ENCODE measurements at places on chromosomes 4 and X.

GRCh38 chr4:72319601-72320021 is 249.4 kb downstream of the ADAMTS3 start:
- H3K4me1 ChIP-seq = peaks cover 7% of the 10 kb centered on the region
- no peaks in the 10 kb centered on the region for H3K36me3 ChIP-seq
- DNase-seq = no peak
- H3K4me3 ChIP-seq = no peak overlapping the region
- no peaks in the 10 kb centered on the region for H3K27me3 ChIP-seq
- no peak overlapping the region for H3K27ac ChIP-seq

DNA sequence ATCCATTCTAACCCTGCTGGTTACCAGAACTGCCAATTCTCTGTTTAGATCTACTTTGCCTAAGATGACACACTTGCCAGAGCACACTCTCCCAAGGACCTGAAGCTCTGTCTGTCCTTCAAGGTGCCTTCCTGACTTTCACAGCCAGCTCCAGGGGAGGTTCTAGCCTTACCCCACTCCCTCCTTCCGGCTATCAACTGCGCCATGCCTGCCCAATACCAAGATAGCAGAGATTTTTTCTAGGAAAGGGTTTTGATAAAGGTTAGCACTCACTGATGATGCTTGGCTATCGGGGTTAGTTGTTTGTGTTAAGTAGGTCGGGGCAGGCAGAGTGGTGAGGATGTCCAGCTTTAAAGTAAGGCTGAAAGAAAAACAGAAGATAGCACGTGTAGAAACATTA is 14.3 kb downstream of the ALPK1 start:
- no peaks in the 10 kb centered on the region for H3K27me3 ChIP-seq
- no peak for DNase-seq
- H3K27ac ChIP-seq = no peak overlapping the region
- H3K4me1 ChIP-seq = no peaks in the 10 kb centered on the region

DNA sequence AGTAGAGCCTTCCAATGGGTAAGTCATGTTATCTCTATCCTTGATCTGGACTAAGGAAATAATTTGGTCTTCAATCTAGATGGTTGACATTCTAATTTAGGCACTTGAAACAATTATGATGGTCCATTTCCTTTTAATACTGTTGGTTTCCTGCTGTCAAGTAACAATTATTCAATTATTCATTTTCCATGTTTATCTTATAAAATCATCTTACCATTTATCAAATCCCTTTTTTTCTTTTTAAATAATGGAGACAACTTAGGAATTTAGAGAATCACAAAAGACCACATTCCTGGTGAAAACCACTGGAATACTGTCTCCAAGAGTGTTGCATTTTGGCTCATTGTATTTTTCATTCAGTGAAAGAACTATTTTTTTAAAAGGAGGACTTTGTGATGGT is 148.7 kb upstream of the CTSO start:
- no peak overlapping the region for H3K4me3 ChIP-seq
- no peak overlapping the region for H3K27ac ChIP-seq
- DNase-seq = no peak
- H3K27me3 ChIP-seq = no peaks in the 10 kb centered on the region
- H3K36me3 ChIP-seq = no peaks in the 10 kb centered on the region

DNA sequence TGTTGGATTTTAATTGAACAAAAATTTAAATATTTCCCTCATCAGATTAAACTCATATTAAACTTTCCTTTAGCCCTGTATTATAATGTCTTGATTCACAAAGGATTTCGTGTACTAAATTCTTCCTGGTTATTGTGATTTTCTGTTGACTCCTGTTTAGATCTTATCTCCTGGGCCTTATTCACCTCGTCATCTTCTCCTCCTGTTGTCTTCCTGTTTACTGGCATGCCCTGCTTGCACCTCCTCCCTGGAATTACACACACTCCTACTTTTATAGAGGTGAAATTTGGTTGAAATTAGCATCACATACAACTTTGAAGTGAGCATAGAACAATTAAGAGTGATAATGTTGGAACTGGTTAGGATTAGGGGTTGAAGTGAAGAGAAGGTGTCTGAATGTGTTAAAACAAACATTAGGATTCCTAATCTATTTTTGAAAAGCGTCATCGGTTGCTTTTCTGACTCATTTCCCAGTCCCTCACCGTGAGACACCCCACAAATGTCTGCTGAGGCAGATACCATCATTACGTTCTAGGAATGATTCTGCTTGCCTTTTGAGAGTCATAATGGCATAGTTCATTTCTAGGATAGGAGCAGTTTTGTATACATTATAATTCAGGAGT is 32.5 kb downstream of the TLL1 start:
- DNase-seq = no peak
- H3K36me3 ChIP-seq = no peaks in the 10 kb centered on the region
- no peak overlapping the region for H3K27ac ChIP-seq
- H3K27me3 ChIP-seq = no peaks in the 10 kb centered on the region

- no peak for DNase-seq
- no peaks in the 10 kb centered on the region for H3K27me3 ChIP-seq
- no peak overlapping the region for H3K27ac ChIP-seq
- no peaks in the 10 kb centered on the region for H3K4me1 ChIP-seq
- H3K36me3 ChIP-seq = no peaks in the 10 kb centered on the region
Measured at GRCh38 chr4:118076958-118077766, 42.9 kb downstream of the NDST3 start.

- DNase-seq = peak; percentile 90
- H3K4me3 ChIP-seq = no peak overlapping the region
- H3K4me1 ChIP-seq = no peaks in the 10 kb centered on the region
- no peak overlapping the region for H3K27ac ChIP-seq
Measured at GRCh38 chr4:153127760-153128494, 76.3 kb upstream of the TRIM2 start.

- no peak overlapping the region for H3K4me3 ChIP-seq
- H3K27me3 ChIP-seq = no peaks in the 10 kb centered on the region
- no peak for DNase-seq
- no peaks in the 10 kb centered on the region for H3K4me1 ChIP-seq
Measured at GRCh38 chr4:158297866-158298265, 87.6 kb downstream of the TMEM144 start.

DNA sequence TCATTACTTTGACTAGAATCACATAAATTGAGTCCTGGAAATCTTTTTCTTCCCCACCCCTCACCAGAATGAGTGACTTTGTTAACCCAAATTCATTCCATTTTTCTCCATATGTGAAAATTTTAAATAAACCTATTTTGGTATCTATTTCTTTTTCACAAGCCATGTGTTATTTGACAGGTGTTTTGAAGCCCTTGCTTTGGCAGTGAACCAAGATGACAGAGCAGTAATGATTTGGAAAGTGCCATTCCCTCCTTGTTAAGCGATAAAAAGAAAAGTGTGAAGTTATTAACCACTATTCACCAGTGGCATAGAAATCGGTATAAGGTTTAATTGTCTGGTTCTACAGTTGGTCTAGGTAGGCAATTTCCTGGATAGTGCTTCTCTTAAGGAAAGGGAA is 66.1 kb downstream of the POLA1 start:
- H3K4me1 ChIP-seq = no peaks in the 10 kb centered on the region
- no peak overlapping the region for H3K27ac ChIP-seq
- no peaks in the 10 kb centered on the region for H3K27me3 ChIP-seq
- H3K36me3 ChIP-seq = no peaks in the 10 kb centered on the region

DNA sequence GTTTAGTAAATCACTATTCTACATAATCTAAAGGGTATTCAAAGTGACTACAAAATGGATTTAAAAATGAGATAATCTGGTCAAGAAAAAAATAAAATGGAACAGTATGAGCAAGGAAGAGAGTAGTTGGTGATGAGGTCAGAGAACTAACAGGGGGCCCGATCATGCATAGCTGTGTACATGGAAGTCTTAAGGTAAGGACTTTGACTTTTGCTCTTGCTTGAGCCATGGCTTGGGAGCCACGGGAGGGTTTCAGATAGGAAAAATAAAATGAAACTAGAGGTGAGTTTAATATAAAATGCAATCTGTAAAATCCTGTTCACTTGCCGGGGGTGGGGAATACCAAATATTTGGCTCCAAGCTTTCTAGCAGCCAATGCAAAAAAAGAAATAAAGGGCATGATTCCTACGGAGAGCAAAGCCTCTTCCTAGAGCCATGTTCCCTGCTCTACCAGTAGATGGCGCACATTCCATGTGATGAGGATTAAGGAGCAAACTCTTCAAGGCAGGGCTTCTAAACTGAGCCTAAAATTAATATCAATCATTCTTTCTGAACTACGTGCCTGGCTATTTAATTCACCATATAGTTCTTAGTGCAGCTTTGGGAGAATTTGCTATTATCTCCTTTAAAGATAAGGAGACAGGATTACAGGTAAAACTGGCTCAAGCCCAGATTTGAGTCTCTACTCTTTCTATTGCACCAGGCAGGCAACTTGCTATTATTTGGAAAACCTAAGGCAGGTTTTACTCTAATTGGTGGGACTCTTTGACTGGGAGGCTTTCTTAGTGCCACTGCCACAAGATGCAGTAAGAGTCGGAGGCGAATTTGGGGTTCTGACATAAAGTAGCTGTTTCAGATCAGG is 6.8 kb upstream of the CLCN5 start:
- H3K4me3 ChIP-seq = no peak overlapping the region
- DNase-seq = no peak
- H3K36me3 ChIP-seq = no peaks in the 10 kb centered on the region
- no peaks in the 10 kb centered on the region for H3K27me3 ChIP-seq
- no peak overlapping the region for H3K27ac ChIP-seq

DNA sequence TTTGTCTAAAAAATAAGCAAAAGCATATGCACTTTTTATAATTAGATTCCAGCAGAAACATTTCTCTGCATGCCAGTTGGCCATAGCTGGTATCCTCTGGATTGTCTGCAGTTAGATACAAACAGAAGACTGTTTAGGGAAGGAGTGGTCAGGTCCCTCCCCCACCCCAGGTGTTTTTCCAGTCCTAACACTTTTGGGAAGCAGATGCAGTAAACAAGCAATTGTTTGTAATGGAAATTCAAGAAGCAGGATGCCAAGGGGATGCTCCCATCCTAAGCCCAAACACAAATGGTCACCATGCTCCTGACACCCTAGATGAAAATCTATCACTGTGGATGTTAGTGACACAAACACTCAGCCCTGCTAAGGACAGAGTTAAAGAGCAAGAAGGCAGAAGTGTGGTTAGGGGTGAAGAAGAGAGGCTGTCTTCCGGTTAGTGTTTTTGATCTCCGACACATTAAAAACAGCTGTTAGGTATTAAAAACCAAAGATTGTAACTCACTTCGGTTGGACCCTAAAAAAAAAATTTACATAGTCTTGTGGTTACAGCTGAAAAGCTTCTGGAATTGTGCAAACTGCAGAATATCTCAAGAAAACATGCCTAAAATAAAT is 7.9 kb downstream of the LEF1 start:
- no peak overlapping the region for H3K4me3 ChIP-seq
- H3K27ac ChIP-seq = no peak overlapping the region
- no peaks in the 10 kb centered on the region for H3K36me3 ChIP-seq

DNA sequence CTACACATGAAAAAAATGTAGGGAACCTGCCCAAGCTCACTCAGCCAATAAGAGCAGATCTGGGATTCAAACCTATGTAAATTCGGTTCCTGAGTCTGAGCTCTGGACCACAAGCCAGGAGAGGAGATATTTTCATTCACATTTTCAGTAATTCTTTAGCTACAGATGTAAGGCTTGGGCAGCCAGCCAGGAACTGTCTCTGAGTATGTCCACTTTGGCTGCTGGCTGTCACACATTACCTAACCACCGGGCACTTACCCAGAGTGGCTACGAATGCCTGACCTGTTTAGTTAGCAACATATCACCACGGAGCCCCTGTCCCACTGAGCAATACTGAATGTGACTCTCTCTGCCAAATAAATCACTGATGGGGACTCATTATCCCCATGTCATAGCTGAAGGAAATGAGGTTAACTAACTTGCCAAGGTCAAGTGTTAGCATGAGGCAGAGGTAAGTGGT is 15.3 kb downstream of the USP46 start:
- no peaks in the 10 kb centered on the region for H3K36me3 ChIP-seq
- no peak overlapping the region for H3K4me3 ChIP-seq
- H3K27me3 ChIP-seq = no peaks in the 10 kb centered on the region
- H3K27ac ChIP-seq = peak overlapping the region; percentile 62

DNA sequence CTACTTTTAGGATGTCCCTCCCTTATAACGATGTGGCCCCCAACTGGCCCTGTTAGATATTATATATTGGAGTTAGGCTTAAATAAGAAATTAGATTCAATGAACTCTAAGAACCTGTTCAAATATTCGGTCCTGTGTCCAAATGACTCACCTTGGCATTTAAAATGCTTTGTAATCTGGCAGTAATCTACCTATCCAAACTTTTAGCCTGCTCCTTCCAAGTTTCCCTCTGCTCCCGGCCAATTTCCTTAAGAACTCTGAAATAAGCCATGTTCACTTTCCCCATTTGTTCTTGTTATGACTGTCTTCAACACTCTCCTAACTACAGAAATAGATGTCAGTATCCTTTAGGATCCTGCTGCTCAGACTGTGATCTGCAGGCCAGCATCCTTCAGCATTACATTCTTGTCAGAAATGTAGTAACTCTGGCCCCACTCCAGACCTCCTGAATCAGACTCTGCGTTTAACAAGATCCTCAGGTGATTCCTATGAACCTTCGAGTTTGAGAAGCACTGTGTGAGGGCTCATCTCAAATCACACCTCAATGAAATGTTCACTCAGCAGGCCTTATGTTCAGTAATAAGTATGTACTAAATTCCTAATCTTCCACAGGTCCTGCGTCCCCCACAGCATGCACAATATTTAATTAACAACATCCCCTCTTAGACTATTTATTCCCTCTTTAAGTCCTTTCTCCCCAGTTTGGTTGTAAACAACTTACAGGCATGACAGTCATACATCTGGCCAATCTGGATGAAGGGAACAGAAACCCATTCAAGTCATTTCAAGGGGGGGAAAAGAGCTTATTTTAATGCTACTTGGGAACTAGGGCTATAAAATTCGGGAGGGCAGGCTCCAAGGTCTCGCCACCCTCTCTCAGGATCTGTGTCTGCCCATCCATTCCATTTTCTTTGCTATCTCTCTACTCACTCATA is 3.0 kb downstream of the ATP8A1 start:
- peak overlapping the region; percentile 83 for H3K27ac ChIP-seq
- H3K4me1 ChIP-seq = peaks cover 38% of the 10 kb centered on the region
- DNase-seq = no peak
- no peaks in the 10 kb centered on the region for H3K36me3 ChIP-seq
